ENCODE measurements at places on chromosomes 11 and 22.

DNA sequence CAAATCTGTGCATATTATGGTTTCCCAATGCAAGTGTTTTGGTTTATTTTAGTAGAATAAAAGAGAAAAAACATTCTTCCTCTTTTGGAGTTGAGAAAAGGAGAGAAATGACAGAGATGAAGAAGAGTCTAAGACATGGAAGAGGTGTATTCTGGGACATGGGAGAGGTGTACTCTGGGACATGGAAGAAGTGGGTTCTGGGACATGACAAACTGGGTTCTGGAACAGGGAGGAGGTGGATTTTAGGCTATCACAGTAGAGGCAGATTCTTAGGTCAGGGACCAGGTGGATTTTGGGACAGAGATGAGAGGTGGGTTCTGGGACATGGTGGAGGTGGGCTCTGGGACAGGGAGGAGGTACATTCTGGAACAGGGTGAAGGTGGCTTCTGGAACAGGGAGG is 2.1 kb upstream of the ASPHD2 start:
- no peak for DNase-seq

DNA sequence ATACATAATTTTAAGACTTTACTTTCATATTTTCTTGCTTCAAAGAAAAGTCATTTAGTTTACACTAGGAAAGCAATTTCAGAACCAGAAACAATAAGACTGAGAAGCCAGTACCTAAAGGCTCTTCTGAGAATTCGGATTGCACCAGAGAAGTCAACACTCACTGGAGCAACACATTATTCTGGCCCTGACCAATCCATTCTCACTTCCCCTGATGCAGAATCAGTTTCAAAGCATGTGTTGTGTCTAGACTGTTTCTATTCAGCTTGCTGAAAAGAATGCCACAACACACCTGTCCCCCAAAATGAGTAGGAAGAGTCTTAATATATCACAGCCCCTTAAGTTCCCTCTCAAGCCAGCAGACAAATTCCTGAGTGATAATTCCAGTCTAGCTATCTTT is 1074.3 kb upstream of the TENM4 start:
- DNase-seq: no peak

DNA sequence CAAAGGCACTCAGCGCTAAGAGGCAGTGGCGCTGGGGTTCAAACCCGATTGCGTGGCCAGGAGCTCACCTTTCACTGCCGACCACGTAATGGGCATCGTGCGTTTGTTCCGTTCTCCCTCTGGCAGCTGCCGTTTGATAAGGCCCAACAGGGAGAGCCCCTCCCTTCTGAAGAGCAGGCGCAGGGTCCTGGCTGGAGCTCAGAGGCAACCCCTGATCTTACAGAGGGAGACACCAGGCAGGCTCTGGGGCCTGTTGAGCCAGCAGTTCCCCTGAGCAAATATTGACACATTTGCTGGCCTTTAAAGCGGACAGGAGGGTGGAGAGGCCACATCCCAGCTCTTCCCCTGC is 11.7 kb upstream of the C1QTNF6 start:
- no peak for DNase-seq

GRCh38 chr22:26707581-26707980 is 50.2 kb downstream of the MIAT start:
- DNase-seq: no peak

All from omental fat pad (tissue), 4 donors.